ENCODE measurements at places on chromosomes 11 and 22.

DNA sequence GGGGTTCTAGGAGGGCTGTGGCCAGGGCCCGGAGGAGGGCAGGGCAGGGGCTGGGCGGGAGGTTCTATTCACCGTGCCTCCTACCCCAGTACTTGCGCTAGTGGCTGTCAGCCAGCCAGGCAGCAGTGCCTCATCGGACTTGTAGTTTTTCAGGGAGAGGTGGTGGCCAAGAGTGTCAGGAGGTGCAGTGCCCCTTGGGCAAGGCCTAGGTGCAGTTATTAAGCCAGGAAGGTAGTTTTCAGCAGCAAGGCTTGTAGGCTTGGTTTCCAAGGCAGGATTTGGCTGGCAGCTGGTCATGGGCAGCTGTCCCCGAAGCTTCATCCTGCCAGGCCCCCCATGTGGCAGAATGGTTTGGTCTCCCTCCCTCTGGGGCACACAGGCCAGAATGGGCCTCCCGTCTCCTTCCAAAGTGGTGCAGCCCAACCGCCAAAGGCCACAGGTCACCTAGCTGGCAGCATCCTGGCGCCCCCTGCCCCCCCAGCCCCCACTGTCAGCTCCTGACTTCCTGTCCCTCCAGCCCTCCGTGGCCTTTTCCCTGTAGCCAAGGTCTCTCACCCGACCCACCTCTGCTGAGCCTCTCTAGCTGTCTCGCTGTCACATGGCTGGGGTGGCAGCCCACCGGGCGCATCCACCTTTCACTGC, 8.5 kb downstream of the CCDC88B start:
- DNase-seq = no peak

DNA sequence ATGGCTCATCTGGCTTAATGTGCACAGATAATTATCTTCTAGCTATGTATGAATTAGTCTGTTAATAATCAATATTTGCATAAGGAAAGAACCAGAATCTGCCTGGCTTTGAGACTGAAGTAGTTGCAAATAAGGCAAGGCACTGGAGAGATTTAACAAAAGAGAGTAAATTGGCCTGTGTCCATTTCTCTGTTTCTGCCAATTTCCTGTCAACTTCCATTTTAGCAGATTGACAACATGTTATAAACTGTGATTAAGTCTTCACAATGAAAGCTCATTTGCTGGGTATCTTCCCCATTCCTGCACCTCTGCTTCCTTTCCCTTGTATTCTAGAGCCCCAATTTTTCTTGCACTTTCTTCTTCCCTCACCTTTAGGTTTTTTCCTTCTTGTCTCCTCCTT, 5.3 kb upstream of the TMEM123 start:
- DNase-seq = no peak

DNA sequence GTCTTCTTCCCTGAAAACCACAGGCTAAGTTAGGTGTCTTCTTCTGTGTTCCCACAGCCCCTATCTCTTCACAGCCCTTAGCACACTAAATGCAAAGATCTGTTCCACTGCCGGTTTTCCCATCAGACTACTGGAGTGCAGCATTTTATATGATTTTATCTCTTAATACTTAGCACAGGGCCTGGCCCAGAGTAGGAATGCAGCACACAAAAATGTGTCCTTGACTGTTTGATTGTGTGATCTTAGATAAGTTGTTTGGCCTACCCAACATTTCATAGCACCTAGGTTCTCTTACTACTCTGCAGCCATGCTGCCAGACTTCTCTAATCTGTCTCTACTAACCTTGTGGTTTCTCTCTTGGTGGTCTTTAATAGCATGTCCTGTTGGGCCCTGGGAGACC, 54.1 kb upstream of the RRM1 start:
- no peak for DNase-seq

GRCh38 chr11:2923446-2924375, 5.5 kb downstream of the PHLDA2 start:
- no peak for DNase-seq
